ENCODE measurements at places on chromosomes 7 and 10. TPM values are rescaled to one million over a fixed set of nuclear protein-coding genes. Genes with fewer than 3 reads are reported as not detected.

The SPAG6 gene
- 0.17 TPM for total RNA-seq

The OR2A12 gene
- 1.0 TPM for total RNA-seq

GRCh38 chr10:104925232-104925851 lies 284.3 kb downstream of the SORCS3 start:
- DNase-seq, result peak; percentile 76
- H3K27me3 ChIP-seq, result peaks cover 4% of the 10 kb centered on the region
- H3K27ac ChIP-seq, result no peak overlapping the region
- H3K4me1 ChIP-seq, result no peaks in the 10 kb centered on the region

GRCh38 chr7:111126987-111127386 lies 36.1 kb downstream of the LRRN3 start:
- H3K4me3 ChIP-seq, result no peak overlapping the region
- H3K4me1 ChIP-seq, result no peaks in the 10 kb centered on the region
- peak; percentile 24 for DNase-seq
- H3K27ac ChIP-seq, result no peak overlapping the region

- H3K27me3 ChIP-seq, result no peaks in the 10 kb centered on the region
- H3K4me3 ChIP-seq, result no peak overlapping the region
- H3K36me3 ChIP-seq, result no peaks in the 10 kb centered on the region
- H3K27ac ChIP-seq, result peak overlapping the region; percentile 99
These were observed 14.5 kb downstream of the PDGFA start for GRCh38 chr7:505171-505570.

- DNase-seq, result peak; percentile 54
- H3K4me1 ChIP-seq, result peaks cover 17% of the 10 kb centered on the region
- H3K27ac ChIP-seq, result peak overlapping the region; percentile 97
- peaks cover 30% of the 10 kb centered on the region for H3K27me3 ChIP-seq
- no peaks in the 10 kb centered on the region for H3K36me3 ChIP-seq
These were observed 163.0 kb upstream of the PPP1R3A start for GRCh38 chr7:114081606-114082425.

DNA sequence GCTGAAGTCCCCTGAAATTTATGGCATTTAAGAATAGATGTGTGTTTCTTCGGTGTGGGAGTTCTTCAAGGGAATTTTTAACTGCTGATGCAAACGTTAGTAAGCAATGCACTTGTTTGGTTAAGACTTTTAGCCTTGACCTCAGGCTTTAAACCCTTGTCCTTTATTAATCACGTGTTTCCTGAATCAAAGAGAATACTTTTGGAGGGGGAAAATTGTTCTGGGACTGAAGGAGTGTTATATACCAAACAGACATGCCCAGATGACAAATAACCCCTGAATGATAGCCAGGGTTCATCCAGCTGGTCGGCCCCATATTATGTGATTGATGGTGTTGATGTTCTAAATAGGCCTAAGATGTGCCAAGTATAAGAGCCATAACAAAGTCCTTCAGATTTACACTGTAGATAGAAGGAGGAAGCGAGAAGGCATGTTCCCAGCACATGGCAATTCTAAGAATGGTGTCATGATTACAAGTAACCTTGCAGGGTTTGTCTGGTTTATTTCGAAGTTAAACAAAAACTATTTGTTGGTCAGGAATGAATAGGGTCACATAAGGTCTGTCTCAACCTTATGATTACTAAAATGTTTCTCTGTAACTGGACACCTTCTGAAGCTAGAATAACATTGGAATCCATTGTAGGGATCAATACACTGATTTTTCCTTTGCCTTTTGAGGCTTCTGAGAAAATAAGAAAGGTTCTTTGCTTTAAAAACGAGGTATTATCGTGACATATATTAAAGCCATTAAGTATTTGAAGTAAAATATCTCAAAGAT lies 124.2 kb upstream of the SEM1 start:
- no peak for DNase-seq
- H3K27ac ChIP-seq, result no peak overlapping the region
- H3K4me1 ChIP-seq, result no peaks in the 10 kb centered on the region
- H3K36me3 ChIP-seq, result no peaks in the 10 kb centered on the region
- no peak overlapping the region for H3K4me3 ChIP-seq

GRCh38 chr10:122019414-122019975 lies 30.5 kb downstream of the TACC2 start:
- peaks cover 23% of the 10 kb centered on the region for H3K4me1 ChIP-seq
- no peak overlapping the region for H3K4me3 ChIP-seq
- no peaks in the 10 kb centered on the region for H3K36me3 ChIP-seq
- peak overlapping the region; percentile 97 for H3K27ac ChIP-seq

GRCh38 chr10:101014230-101014884 lies 14.7 kb downstream of the LZTS2 start:
- no peak overlapping the region for H3K27ac ChIP-seq
- peaks cover 15% of the 10 kb centered on the region for H3K4me1 ChIP-seq
- DNase-seq, result peak; percentile 83
- no peaks in the 10 kb centered on the region for H3K36me3 ChIP-seq

- H3K4me1 ChIP-seq, result peaks cover 5% of the 10 kb centered on the region
- no peak overlapping the region for H3K27ac ChIP-seq
- no peaks in the 10 kb centered on the region for H3K36me3 ChIP-seq
These were observed 12.7 kb downstream of the SCIN start for GRCh38 chr7:12583176-12583575.

GRCh38 chr7:120554960-120555571 lies 282.1 kb downstream of the KCND2 start:
- no peaks in the 10 kb centered on the region for H3K27me3 ChIP-seq
- H3K4me3 ChIP-seq, result no peak overlapping the region
- peak; percentile 80 for DNase-seq
- no peaks in the 10 kb centered on the region for H3K4me1 ChIP-seq

GRCh38 chr10:86331861-86332260 lies 34.7 kb downstream of the GRID1 start:
- DNase-seq, result no peak
- no peak overlapping the region for H3K4me3 ChIP-seq
- no peak overlapping the region for H3K27ac ChIP-seq
- H3K4me1 ChIP-seq, result no peaks in the 10 kb centered on the region

- no peaks in the 10 kb centered on the region for H3K36me3 ChIP-seq
- H3K4me3 ChIP-seq, result no peak overlapping the region
- no peak for DNase-seq
- no peaks in the 10 kb centered on the region for H3K27me3 ChIP-seq
These were observed 142.1 kb upstream of the PTPRZ1 start for GRCh38 chr7:121730869-121731268.
